ENCODE measurements at places on chromosomes 5 and 9.

DNA sequence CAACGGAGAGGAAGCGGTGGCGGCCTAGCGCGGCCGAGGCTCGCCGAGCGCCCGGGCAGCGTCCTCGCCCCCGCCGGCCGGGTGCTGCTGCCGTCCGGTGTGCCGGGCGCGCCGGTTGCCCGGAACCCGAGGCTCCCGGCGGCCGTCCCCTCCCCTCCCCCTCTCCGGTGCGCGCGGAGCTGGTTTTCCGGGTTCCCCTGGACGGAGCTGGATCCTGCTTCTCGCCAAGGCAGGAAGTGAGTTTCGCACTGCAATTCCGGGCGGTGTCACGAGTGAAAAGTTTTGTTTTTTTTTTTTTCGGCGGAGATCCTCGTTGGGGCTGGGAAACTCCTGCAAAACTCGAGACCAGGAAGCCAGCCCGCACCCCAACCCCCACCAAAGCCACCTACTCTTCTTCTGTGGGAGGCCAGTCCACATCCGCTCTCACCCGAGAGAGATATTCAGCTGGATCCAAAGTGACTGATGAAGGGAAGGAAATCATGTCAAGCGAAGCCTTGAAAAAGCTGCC lies at the start of gene ERBIN:
Gene ERBIN (plus strand): TSS at position 300 of the 508 bp plus-strand sequence. CDS start 66,144 bp downstream, outside the sequence.
- DNase-seq, result peak; percentile 90

- no peak for DNase-seq
Observed at GRCh38 chr5:128253161-128253560, 169.6 kb downstream of the SLC12A2 start.

DNA sequence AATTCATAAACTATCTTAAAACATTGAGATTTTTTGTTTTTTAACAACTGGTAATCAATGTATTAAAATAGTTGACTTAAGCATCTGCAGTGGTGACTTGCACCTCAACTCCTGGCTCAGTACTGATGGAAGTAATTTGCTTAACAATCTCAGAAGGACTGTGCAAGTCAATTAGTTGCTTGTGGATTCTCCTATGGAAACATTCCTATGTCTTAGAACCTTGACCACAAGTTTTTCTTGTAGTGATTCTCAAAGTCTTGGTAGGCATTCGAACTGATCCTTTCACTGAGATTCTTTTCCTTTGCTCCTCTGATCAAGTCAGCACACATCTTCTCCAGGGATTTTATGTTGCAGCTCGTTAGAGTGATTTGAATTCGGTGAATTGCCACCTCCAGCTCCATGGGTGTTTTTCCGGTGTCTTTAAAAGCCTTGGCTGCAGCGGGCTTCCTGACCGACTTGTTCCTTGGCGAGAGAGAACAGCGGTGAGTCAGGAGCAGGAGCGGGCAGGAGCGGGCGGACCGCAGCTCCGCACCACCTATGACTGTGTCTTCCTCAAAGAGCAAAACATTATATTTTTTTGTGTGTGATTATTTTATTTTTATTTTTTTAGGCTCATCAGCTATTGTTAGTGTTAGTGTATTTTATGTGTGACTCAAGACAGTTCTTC lies 21.1 kb downstream of the HMGXB3 start:
- no peak for DNase-seq

DNA sequence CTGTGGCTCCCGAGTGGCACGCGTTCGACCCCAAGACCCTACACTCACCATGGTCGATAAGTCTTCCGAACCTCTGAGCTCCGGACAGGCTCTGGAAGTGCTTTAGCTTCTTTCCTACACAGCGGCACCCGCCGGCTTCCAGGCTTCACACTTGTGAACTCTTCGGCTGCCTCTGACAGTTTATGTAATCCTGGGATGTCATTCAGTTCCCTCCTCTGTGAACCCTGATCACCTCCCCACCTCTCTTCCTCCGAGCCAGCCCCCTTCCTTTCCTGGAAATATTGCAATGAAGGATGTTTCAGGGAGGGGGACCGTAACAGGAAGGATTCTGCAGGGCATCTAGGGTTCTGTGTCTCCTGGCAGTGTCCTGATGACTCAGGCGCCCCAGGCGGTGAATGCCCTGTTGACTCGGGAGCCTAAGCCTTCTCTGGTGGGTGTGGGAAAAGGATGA lies at the start of gene CD14:
Gene CD14 (minus strand): TSS at position 155 of the 451 bp plus-strand sequence. CDS start 104 bp downstream, at position 51.
- DNase-seq, result peak; percentile 44

- DNase-seq, result no peak
Observed at GRCh38 chr5:179462040-179462439, 88.3 kb upstream of the RUFY1 start.

GRCh38 chr9:129328355-129329042 lies 150.4 kb upstream of the IER5L start:
- peak; percentile 74 for DNase-seq

DNA sequence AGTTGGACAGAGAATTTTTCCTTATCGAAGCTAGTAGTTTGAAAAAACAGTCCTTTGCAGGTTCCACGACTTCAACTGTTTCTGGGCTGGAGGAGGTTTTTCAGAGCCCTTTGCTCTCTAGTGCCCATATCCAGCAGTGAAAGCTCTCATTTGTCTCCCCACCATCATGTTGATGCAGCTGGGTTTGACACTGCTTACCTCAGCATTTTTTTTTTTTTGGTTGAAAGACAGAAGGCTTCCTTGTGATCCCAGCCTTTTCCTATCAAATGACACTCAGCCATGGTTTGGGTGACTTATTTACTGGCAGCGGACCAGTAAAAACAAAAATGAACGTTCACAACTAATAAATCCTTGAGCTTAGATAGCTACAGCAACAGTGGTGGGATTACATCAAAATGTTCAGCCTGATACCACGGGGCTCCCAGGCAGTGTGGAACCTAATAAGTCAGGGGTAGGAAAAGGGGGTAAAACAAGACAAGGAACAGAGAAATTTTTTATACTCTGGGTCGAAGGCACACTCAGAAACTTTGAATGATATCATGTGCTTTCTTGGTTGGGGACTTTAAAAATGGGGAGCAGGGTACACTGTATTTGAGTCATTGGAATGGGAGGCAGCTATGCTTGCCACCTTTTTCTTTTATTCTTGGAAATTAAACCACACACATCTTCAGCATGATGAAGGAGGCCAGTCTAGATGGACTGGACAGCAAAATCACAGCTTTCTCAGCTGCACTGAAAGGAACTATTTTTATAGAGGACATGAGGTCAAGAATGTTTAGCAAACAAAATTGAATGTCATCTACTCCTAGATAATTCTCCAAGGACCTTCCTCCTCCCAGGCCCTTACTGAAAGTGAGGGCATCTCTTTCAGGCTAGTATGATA lies 308.9 kb upstream of the MPDZ start:
- DNase-seq, result no peak

- peak; percentile 90 for DNase-seq
Observed at GRCh38 chr5:115450741-115451140, 93.8 kb downstream of the FEM1C start.

DNA sequence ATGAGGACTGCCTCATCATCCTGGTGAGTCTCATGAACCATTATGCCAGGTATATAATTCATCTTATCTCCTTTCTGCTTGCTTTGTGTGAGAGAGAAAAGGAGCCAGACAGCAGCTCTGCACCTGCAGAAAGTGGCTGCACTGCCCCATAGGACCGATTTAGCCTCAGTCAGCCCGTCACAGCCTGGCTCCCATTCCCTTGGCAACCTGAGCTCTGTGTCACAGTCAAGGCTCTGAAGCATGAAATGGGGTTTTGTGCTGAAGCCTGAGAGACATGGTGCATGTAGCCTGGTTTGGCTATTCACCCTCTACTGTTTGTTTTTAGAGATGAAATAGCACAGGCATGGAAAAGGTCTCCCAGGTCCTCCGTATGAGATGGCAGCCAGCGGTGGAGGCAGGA lies 198.3 kb downstream of the KCTD16 start:
- no peak for DNase-seq

DNA sequence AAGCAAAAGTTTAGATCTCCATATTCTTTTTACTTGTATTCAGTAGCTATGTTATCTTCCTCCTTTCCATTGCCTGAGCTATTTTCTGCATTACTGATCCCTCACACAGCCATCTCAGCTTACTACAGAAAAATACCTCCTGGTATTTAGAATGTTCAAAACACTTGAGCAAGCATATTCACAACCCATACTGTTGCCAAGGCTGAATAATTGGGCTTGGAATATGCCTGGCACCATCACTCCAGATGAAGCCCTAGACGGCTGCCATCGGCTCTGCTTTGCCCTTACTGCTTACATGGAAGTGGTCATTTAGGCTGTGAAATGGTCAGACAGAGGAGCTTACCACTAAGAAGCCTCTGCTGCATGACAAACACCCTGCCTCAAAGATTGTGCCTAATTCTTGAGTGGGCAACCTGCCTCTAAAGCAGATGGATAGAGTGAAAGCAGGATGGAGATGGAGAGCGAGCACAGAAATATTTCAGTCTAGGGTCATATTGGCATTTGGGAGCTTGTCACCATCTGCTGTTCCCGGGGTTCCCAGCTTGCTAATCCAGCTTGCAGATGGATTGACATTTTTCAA lies 92.5 kb upstream of the TAS2R1 start:
- no peak for DNase-seq

GRCh38 chr5:113128082-113128481 lies 151.5 kb downstream of the DCP2 start:
- DNase-seq, result no peak

DNA sequence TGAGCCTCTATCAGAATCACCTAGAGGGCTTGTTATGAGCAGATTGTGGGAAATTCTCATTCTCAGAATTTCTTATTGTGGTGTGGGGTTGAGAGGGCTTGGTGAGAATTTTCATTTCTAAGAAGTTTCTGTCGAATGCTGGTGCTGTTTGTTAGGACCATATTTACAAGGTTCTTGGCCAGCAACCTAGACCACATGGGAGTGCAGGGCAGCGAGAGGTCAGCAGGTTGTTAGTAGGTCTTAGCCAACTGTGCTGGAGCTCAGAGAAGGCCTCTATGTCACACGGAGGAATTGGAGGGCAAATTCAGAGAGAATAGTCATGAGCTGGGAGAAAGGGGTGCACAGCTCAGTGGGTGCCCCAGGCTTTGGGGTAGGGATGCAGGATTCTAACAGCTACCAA lies 357.0 kb downstream of the LRRC70 start:
- peak; percentile 69 for DNase-seq

DNA sequence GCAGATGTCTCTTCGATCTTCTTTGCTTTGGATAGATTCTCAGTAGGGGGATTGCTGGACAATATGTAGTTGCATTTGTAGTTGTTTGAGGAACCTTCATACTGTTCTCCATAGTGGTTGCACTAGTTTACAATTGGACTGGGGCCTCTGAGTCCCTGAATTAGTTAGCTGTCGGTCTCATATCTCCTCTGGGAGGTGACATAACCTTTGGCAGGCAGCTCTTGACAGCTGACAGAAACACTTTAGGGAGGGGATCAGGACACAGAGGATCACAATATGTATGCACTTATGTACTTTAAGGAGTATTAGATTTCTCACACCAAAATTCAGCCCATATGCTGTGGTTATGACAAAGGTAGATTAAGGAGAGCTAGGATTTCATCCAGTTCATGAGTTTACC lies 1279.9 kb upstream of the DMAC1 start:
- no peak for DNase-seq

- peak; percentile 18 for DNase-seq
Observed at GRCh38 chr9:13478160-13478559, 198.7 kb upstream of the MPDZ start.

GRCh38 chr9:8652255-8652654 lies 852.7 kb upstream of the DMAC1 start:
- no peak for DNase-seq

GRCh38 chr5:15105799-15106393 lies 234.3 kb upstream of the ANKH start:
- DNase-seq, result peak; percentile 80

DNA sequence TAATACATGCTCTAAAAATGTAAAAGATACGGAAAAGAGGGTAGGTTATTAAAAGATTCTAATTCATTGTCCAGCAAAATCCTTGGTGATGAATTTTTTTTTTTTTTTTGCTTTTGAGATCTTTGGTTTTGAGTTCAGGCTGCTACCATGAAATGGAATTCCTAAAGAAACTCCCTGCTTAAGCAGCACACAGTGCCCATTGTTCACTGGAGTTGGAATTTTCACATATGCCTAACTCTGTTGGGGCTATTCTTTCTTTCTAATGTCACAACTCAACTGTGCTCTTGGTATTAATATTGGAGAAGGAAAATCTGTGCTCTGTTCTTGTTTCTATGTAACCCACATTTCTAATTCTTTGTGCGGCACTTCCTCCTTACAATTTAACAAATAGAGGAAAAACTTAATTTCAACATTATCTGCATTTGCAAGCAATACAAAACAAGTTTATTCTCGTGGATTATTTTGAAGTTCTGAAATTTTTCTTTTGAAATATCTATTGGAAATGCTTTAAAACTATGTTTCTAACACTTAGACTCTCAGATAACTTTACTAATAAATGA lies 21.6 kb downstream of the MATR3 start:
- DNase-seq, result no peak

DNA sequence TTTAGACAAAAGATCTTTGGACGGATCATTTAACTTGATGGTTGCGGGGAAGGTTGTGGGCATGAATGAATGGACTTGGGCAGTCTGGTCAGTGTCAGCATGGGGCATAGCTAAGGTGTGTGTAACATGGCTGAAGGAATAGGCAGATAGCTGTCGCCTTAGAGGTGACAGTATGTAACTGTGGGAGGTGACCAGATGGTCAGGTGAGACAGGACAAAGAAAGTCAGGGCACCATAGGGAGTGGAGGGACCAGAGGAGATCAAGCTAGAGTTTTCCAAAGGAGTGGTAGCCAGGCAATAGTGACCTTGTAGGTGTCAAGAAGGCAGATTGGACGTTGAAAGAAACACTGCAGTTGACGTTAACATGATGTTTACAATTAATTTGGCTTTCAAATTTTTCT lies 43.1 kb downstream of the MARCHF6 start:
- DNase-seq, result no peak

GRCh38 chr5:18023275-18023674 lies 389.0 kb downstream of the TAF11L14 start:
- no peak for DNase-seq

- DNase-seq, result no peak
Observed at GRCh38 chr5:151781201-151781600, 9.4 kb downstream of the G3BP1 start.

GRCh38 chr9:114777821-114778609 lies 27.8 kb downstream of the TNFSF15 start:
- DNase-seq, result peak; percentile 22

- DNase-seq, result no peak
Observed at GRCh38 chr9:84266087-84266561, 74.4 kb downstream of the SLC28A3 start.

DNA sequence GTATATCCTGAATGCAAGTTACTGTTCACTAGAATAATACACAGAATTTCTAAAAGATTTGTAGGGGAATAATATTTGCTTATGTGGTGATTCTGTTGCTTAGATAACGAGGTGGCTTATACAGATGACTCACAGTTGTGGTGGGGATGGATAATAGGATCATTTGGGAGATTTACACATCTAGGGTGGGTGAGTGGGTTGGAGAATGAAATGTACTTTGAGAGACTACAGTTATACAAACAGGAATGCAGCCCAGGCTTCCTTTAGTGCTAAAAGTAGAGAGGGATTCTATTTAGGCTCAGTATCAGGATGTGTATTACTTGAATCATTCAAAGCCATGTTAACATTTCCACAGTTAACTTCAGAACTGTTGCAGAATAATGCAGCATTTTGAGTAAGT lies 1.8 kb downstream of the CTXN3 start:
- DNase-seq, result peak; percentile 84

- DNase-seq, result no peak
Observed at GRCh38 chr5:111682641-111683040, 74.4 kb downstream of the NREP start.

Measured in choroid plexus epithelial cell (primary cell).